ENCODE measurements at places on chromosomes 4 and X.

- no peak for DNase-seq
Measured at GRCh38 chrX:12961196-12961718, 13.7 kb upstream of the TMSB4X start.

DNA sequence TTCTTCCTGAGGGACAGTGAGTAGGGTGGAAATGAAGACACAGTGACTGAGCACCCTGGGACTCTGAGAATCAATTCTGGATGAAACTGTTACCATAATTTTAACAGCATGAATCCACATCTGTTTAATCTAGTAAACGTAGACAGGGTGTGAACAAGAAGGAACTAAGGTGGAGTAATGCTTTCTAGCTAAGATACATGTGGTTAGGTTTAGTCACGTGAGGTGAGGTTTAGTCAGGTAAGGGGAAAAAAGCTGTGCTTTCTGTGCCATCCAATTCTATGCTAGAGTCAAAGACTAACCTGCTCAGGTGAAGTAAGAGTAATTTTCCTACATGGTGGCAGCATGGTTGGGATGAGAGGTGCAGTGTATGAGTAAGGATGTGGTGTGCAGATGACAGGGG is 54.0 kb upstream of the C4orf54 start:
- no peak for DNase-seq

DNA sequence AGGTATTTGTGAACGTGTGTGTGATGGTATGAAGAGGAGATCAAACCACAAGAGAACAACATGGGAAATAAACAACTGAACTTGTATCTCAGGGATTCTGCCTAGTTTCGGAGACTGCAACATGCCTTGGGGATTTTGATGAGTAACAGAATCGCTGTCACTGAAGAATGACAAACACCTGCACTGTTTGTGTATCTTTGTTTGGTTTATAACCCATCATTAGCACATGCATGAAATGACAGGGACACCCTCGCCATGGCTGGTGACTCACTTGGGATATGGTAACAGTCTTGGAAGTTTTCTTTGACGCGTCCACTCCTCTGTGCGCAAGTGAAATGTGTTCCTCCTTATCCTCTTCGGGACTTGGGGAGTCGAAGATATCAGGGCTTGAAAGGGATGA is 30.3 kb upstream of the MAP3K15 start:
- no peak for DNase-seq

GRCh38 chr4:122827879-122828601 is 1.4 kb downstream of the FGF2 start:
- no peak for DNase-seq

GRCh38 chr4:139692309-139693012 is 26.8 kb downstream of the MGST2 start:
- DNase-seq: no peak

DNA sequence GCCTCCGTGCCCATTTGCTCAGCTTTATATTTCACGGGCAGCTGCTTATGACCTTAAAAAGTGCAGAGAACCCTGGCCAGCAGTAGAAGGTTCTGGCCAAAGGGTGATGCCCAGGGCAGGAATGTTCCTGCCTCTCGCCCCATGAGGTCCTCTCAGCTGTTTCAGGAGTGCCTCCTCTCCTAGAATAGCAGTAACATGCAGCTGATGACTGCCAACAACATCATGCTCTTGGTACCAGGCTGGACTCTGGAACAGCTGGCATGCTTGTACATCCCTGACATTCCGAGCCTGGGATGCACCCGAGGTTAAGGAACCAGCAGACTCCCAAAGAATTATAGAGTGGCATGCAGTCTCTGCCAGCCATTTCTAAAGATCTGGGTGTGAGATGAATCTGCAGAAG is 11.7 kb upstream of the TENM3 start:
- DNase-seq: no peak

GRCh38 chr4:86640469-86640868 is 46.4 kb downstream of the PTPN13 start:
- no peak for DNase-seq

DNA sequence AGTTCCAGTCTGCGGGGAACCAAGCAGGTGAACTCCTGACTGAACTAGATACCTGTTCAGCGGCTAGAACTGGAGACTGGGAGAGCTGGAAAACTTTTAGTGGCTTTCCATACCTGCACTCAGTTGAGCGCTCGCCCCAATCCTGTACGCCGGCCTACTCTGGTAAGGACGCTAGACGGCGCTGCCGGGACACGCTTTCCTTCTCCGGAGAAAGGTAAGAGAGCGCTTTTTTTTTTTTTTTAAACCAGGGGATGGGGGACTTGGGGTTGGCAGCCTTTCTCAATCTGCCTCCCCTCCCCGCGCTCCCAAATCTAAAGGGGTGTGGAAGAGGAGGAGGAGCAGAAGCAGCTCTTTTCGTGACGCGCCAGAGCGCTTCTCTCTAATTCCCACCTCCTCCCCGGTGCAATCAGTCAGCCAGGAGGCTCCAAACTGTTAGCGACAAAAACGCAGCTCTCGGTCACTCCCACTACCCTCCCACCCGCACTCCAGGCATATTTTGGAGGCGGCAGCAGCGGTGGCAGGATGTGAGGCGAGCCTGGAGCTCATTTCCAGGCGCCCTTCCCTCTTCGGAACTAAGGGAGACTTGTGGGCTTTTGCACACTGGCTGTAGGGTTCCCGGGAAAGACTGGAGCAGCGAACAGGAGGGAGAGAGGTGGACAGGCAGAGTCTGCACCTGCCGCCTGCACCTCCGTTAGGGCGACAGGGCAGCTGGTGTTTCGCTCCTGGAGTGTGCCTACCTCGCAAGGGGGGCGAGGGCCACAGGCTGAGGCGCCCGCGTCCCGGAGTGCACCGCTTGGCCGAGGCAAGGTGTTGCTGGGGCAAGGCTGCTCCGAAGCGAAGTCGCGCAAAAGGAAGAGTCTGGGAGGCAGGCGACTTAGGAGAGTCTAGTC is at the start of gene IL1RAPL2:
TSS of gene IL1RAPL2 (plus strand) at position 409 of the 890 bp plus-strand sequence.
- no peak for DNase-seq
